CD4-positive, alpha-beta T cell (primary cell): ENCODE measurements at places on chromosomes 7 and 10.

GRCh38 chr7:38512291-38512690, 118.9 kb downstream of the AMPH start:
- no peak for DNase-seq

DNA sequence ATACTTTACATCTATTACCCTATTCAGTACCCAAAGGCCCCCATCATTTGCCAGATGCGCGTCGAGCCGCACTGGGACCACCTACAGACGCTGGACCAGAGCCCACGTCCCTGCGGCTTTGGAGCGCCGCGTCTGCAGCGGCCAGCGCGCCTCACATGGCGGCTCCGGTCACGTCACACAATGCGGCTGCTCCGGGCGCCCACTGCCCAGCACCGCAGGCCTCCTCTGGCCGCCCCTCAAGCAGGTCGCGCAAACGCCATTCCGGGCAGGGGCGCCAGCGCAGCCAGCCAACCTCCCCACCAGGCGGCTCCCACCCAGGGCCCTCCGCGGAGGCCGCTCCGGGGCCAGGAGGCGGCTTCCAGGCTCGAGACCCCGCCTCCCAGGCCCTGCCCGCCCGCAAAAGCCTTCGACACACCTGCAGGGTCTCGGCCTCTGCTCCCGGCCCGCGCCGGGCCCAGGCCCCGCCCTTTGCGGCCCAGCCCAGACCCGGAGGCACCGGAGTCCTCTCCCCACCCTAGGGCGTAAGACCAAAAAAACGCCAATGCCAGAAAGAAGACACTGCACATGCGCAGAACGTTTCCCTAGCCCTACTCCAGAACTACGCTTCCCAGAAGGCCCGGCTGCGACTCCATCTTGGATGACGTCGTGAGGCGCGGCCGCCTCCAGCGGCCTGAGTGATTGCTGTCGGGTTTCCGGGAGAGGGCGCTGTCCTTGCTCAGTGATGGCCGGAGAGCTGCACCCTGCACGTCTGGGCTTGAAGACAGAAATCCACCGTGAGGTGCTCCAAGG, at the start of gene ZNF25:
Gene ZNF25, minus strand, starts transcription at position 557 of the 789 bp plus-strand sequence. CDS start 4,925 bp downstream, outside the sequence.
- peak; percentile 98 for DNase-seq

GRCh38 chr10:132136097-132136521, 50.6 kb upstream of the DPYSL4 start:
- DNase-seq, result no peak

GRCh38 chr10:3887885-3888476, 103.0 kb upstream of the KLF6 start:
- DNase-seq, result peak; percentile 56

DNA sequence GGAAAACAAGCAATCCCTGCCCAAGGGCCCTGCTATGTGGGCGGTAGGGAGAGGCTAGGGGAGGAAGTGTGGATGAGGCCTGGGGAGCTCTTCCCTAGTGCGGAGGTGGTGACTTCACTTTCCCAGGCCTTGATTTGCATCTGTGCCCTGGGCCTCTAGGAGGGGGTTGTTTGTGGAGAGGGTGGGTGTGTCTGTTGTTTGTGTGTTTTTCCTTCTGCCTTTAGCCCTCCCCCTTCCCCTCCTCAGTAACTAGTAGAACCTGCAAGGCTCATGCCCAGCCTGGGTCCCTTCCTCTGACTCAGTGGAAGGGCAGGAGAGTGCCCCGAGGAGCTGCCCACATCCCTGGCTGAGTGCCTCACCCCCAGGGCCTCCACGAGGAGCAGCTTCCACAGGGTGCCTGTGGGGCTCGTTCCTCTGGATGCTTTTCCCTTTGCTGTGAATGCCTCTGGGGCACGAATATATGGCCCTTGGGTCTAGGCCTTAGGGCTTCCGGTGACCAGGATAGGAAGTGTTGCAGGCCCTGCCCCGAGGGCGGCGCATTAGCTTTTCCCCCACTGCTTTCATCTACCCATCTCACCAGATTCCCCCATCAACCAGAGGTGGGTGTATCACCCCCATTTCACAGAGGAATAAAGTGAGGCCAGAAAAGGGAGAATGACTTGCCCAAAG, 89.4 kb upstream of the DUSP5 start:
- DNase-seq, result no peak

- DNase-seq, result peak; percentile 67
Observed at GRCh38 chr7:23712368-23713284, 2.6 kb downstream of the STK31 start.

DNA sequence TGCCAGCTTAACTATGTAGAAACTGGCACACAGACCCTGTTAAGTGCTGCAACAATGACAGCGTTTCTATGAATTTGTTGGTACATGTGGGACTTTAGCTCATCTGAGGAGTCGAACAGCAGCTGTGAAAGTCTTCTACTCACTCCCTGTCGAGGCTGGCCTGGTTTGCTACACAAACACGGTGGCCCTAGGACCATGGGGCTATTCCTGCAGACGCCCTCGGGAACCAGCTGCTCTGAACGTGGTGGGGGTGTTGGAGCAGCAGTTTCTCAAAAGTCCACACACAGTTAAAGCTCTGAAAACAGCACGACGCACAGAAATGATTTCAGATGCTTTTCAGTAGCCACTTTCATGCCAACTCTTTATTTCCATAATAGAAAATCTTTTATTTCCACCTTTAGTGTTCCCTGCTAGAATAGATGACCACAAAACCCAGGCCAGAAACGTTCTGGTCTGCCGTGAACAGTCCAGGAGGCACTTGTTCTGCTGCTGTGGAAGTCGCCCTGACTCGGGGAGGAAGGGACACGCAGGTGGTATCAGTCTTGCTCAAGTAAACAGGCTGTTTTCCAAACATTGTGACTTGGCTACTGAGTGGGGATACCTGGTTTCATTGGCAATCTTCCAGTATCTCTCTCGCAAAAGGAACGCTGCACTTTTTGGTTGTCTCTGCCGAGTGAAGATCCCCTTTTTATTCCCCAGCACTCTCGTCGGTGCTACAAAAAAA, 21.5 kb downstream of the GUSB start:
- DNase-seq, result no peak

DNA sequence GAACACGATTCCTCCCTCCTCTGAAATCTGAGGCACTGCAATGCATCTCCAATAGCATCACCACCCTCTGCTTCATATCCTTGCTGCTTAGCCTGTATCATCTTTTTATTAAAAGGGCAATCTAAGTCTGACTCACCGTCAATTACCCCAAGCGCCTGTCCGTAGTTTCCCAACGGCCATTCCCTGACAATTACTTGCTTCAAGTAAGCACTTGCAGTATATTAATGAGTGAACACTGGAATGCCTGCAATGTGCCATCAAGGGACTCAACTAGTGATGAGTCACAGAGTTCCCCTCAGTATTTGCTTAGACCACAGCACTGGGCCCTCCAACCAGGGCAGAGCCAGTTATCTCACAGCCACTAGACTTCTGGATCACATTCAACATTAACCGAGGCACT, 19.5 kb upstream of the PPP1R3C start:
- DNase-seq, result no peak

DNA sequence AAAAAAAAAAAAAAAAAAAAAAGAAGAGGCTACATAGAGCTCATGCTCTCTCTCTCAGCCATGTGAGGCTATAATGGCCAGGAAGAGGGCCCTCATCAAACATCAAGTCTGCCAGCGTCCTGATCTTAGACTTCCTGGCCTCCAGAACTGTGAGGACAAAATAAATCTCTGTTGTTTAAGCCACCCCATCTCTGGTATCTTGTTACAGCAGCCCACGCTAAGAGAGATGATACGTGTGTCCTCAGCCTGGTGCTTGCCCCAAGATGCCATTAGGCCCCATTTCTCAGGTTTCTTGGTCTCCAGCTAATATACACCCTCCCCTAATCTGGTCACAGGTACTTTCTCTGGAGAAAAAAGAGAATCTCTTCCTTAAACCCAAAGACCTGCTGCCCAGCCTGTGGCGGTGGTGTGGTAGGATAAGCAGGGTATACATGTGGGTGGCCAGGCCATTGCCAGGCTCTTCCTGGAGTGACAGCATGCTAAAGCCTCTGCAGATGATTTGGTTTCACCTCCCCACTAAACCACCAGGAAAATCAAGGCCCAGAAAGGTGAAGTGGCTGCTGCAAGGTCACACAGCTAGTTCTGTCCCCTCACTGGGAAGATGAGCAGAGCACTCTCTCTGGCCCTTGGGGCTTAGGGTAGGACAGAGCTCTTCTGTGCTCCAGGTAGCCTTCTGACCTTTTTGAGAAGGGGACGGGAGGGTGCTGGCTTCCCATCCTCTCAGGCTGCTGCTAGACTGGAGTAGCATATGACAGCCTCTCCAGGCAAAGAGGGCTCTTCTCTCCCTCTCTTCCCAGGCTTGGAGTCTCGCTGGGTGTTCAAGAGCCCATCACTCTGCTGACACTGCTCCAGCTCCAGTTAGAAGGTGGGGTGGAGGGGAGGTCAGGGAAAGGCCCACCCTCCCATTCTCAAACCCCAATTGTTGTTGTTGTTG, 5.2 kb downstream of the SPOCK2 start:
- no peak for DNase-seq
